ENCODE measurements at places on chromosomes 5 and 9.

- H3K27ac ChIP-seq, result peak overlapping the region; percentile 70
- no peak overlapping the region for H3K4me3 ChIP-seq
- H3K36me3 ChIP-seq, result peaks cover 5% of the 10 kb centered on the region
- H3K27me3 ChIP-seq, result no peaks in the 10 kb centered on the region
Measured at GRCh38 chr9:34663303-34663605, 797 bp upstream of the CCL27 start.

DNA sequence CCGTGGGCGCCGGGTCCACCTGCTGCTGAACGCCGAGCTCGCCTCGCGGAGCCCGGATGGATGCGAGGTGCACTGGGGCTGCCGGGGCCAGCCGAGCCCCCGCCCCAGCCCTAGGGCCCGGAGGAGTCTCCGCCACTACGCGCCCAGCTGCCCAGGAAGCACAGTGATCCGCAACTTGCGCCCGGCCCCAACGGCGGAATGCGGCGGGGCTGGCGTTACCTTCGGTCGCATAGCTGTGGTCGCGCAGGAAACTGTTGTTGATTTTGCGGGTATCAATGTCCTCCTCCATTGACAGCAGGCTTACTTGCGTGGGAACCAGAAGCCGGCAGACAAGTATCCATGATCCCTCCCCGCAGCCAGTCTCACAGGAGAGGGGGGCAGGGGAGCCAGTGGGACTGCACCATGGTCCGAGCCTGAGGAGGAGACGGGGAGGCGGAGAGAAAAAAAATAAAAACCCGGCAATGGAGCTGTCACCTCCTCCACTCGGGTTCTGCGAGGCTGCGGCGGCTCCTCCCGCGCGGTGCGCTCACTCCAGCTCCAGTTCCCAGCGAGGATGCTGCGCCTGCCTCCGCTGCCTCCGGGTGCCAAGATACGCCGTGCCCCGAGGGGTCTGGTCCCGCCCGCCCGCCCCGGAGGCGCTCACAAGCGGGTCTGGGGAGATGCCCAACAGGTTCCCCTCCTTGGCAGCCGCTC is 628 bp downstream of the PPP2R2B start:
- H3K36me3 ChIP-seq, result peaks cover 10% of the 10 kb centered on the region
- peaks cover 18% of the 10 kb centered on the region for H3K27me3 ChIP-seq
- peak; percentile 71 for DNase-seq
- H3K27ac ChIP-seq, result peak overlapping the region; percentile 84
- peaks cover 28% of the 10 kb centered on the region for H3K4me1 ChIP-seq

- H3K4me3 ChIP-seq, result no peak overlapping the region
- no peaks in the 10 kb centered on the region for H3K27me3 ChIP-seq
- H3K27ac ChIP-seq, result no peak overlapping the region
- peaks cover 20% of the 10 kb centered on the region for H3K4me1 ChIP-seq
Measured at GRCh38 chr5:55629815-55630214, 82.3 kb downstream of the SLC38A9 start.

GRCh38 chr5:128764601-128765310 is 200.5 kb upstream of the SLC27A6 start:
- H3K27me3 ChIP-seq, result no peaks in the 10 kb centered on the region
- no peaks in the 10 kb centered on the region for H3K4me1 ChIP-seq
- H3K36me3 ChIP-seq, result no peaks in the 10 kb centered on the region
- no peak overlapping the region for H3K27ac ChIP-seq

DNA sequence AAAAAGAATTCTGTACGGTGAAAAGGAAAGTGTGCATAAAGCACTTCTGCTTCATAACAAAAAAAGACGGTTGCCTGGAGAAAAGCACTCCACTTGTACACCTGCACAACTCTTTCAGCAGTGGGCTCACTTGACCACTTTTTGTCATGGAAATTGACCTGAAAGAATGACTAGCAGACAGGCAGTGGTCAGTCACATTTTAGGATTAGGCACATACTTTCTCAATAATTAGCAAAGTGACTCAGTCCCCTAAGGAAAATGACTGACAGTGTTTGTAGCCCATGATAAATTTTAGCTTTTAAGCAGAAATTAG is 169.3 kb downstream of the FANCC start:
- H3K36me3 ChIP-seq, result peaks cover 3% of the 10 kb centered on the region
- H3K27me3 ChIP-seq, result no peaks in the 10 kb centered on the region
- peaks cover 1% of the 10 kb centered on the region for H3K4me1 ChIP-seq
- H3K27ac ChIP-seq, result no peak overlapping the region
- no peak overlapping the region for H3K4me3 ChIP-seq

- H3K36me3 ChIP-seq, result no peaks in the 10 kb centered on the region
- H3K27ac ChIP-seq, result no peak overlapping the region
- no peaks in the 10 kb centered on the region for H3K27me3 ChIP-seq
Measured at GRCh38 chr9:114184071-114184470, 28.7 kb downstream of the COL27A1 start.

GRCh38 chr5:62762503-62762902 is 183.9 kb downstream of the LRRC70 start:
- no peak overlapping the region for H3K4me3 ChIP-seq
- H3K4me1 ChIP-seq, result no peaks in the 10 kb centered on the region
- DNase-seq, result no peak
- H3K27me3 ChIP-seq, result peaks cover 6% of the 10 kb centered on the region

Data from activated CD8-positive, alpha-beta memory T cell treated with anti-CD3 and anti-CD28 coated beads, Interleukin-2, amount 10 ng/mL, durations not matched to agents 7 days and 5 days (primary cell).